A549 treated with dexamethasone at 1 μM for 4 hours (cell line): ENCODE measurements at places on chromosomes 2 and 18. TPM values are rescaled to one million over a fixed set of nuclear protein-coding genes. Genes with fewer than 3 reads are reported as not detected.

The NXPH2 gene
- total RNA-seq = not detected in 5 replicates

The RTN4 gene
- 391 to 487 TPM (median 457 TPM) in 5 replicates for total RNA-seq

The STPG4 gene
- total RNA-seq = 0.07 TPM in 1 of 5 replicates, not detected in the others

The STON1 gene
- 0.25 to 0.59 TPM (median 0.40 TPM) in 5 replicates for total RNA-seq

The TUBA3E gene
- 4.4 to 6.3 TPM (median 5.5 TPM) in 5 replicates for total RNA-seq

The EVX2 gene
- total RNA-seq = not detected in 5 replicates

The CD28 gene
- not detected in 5 replicates for total RNA-seq

The RIT2 gene
- total RNA-seq = not detected in 5 replicates

The AMER3 gene
- not detected in 5 replicates for total RNA-seq

The CETN1 gene
- not detected in 5 replicates for total RNA-seq

The SPC25 gene
- total RNA-seq = 16.6 to 19.7 TPM (median 18.6 TPM) in 5 replicates

The ALLC gene
- 0.05 to 0.11 TPM (median 0.08 TPM) in 3 of 5 replicates, not detected in the others for total RNA-seq

The TMEM178A gene
- 0.12 to 0.21 TPM (median 0.15 TPM) in 4 of 5 replicates, not detected in the other for total RNA-seq

The ARHGAP28 gene
- total RNA-seq = 0.05 to 0.28 TPM (median 0.06 TPM) in 4 of 5 replicates, not detected in the other

The CRYGD gene
- not detected in 5 replicates for total RNA-seq

The PRR30 gene
- not detected in 5 replicates for total RNA-seq

The PIEZO2 gene
- total RNA-seq = 0.44 to 1.2 TPM (median 0.70 TPM) in 5 replicates

The TEX44 gene
- not detected in 5 replicates for total RNA-seq

The GPR155 gene
- total RNA-seq = 0.18 to 0.52 TPM (median 0.40 TPM) in 5 replicates

The RNMT gene
- total RNA-seq = 16.4 to 21.2 TPM (median 18.7 TPM) in 5 replicates

The GALNT3 gene
- total RNA-seq = 0.05 TPM in 1 of 5 replicates, not detected in the others

The ALPI gene
- total RNA-seq = 0.02 to 0.05 TPM (median 0.04 TPM) in 3 of 5 replicates, not detected in the others

The NPPC gene
- 0.32 to 0.67 TPM (median 0.42 TPM) in 5 replicates for total RNA-seq

The HOXD13 gene
- total RNA-seq = 0.12 to 0.19 TPM (median 0.14 TPM) in 5 replicates

The PTH2R gene
- not detected in 5 replicates for total RNA-seq
